ENCODE measurements at places on chromosomes 2 and 18.
A peak's percentile ranks its signal among the peaks of the same experiment; 100 is the strongest.

- no peak for DNase-seq
Measured at GRCh38 chr2:165877565-165878550, 75.7 kb downstream of the TTC21B start.

- no peak for DNase-seq
Measured at GRCh38 chr18:74146756-74147155, 878 bp downstream of the FBXO15 start.

DNA sequence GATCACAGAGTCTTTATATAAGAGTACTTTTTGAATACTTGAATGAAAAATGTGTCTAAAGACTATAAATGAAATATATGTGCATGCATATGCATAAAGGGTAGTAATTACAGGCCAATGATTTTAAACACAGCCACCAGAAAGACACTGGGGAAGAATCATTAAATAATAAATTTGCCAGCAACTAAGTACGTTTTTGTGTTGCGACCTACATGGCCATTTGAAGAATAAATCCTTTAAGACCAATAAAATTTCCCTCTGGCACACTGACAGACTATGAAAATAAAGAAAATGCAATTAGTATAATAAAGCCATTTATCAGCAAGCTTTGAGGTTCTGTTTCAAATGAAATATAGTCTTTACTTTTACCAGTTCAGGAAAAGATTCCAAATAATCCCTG, 1413.3 kb downstream of the LRP1B start:
- no peak for DNase-seq

- no peak for DNase-seq
Measured at GRCh38 chr2:230748087-230748486, 35.4 kb downstream of the CAB39 start.

DNA sequence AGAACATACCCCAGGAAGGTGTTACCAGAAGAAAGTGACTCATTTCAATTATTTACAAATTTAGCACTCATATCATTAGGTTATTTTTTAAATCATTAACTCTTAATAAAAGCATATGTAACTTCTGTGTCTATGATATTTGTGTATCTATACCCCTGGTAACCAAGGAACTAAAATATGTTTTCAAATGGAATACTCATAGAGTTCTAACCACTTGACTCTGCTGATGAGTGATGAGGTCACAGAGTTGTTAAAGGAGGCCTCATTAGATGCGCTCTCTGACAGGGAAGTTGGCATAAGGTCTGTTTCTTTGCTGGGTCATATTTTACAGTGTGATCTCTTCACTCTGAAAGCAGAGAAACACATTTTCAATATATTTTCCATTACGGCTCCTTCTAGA, 73.4 kb downstream of the CCDC150 start:
- no peak for DNase-seq

GRCh38 chr2:69082430-69082997, 69.5 kb downstream of the ANTXR1 start:
- peak; percentile 88 for DNase-seq

- no peak for DNase-seq
Measured at GRCh38 chr2:48541666-48542389, 11.9 kb downstream of the STON1 start.

GRCh38 chr18:49921318-49921985, 108.1 kb upstream of the ACAA2 start:
- DNase-seq: no peak

- DNase-seq: no peak
Measured at GRCh38 chr2:173520918-173521317, 166.2 kb downstream of the CDCA7 start.

- DNase-seq: peak; percentile 65
Measured at GRCh38 chr2:226475650-226476049, 324.0 kb downstream of the IRS1 start.

DNA sequence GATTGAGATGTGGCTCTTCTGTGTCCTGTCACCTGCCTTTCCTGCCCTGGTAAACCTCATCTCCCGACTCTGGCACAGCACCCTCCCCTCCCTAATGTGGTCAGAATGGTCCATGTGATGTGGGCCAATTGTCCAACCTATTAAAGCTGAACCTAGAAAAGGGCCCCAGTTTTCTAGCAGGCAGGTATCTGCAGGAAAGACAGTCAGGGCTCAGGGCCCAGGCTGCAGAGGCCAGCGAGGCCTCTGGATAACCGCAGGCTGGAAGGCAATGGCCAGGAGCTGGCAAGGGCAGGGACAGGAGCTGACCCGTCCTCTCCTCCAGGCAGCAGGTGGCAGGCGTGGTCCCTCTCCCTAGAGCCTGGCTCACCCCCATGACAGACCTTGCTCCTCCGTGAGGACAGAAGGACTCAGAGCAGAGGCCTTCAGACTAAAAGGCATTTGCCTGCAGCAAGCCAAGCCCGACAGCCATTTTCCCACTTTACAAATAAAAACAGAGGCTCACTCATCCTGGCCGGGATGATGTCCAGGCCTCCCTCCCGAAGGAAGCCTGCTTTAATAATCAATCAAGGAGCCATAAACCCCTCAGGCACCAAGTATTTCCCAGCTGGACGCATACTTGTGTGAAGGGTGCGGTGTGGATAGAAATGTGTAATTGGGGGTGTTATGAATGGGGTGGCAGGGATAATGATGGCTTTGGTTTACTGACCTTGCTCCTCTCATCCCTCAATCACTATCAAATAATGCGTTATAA, 107.1 kb downstream of the TWIST2 start:
- no peak for DNase-seq
